ENCODE measurements at places on chromosomes 3 and 15.

DNA sequence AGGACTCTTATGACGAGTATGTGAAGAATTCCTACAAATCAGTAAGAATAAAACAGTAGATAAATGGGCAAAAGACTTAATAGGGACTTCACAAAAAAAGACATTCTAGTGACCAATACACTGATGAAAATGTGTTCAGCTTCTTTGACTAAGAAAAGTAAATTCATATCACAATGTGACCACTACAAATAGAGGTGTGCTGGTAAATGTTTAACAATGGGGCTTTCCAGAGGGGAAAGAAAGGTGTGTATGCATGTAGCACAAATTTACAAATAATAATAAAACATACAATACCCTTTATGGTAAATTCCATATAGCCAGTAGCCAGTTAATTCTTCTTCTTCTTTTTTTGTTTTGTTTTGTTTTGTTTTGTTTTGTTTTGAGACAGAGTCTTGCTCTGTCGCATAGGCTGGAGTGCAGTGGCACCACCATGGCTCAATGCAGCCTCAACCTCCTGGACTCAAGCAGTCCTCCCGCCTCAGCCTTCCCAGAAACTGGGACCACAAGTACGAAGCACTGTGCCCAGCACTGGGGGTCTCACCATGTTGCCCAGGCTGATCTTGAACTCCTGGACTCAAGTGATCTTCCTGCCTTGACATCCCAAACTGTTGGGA is 17.5 kb upstream of the NMD3 start:
- no peak for DNase-seq

DNA sequence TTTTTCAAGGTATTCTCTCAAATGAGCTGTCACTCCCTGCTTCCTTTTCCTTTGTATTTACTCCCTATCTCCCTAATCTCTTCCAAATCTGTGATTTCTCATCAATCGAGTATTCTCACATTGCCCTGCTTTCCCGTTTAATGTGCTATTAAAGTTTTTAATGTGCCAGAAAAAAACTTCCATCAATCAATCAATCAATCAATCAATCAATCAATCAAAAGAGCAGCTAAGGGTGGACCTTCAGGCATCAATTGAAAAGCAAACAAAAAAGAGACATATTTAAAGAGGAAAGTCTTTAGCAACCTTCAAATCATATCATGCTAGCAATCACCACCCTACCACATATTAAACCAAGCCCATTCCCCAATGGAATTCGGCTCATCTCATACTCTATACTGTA is 58.9 kb downstream of the SATB1 start:
- no peak for DNase-seq

GRCh38 chr15:56295433-56295832 is 51.8 kb upstream of the RFX7 start:
- DNase-seq, result no peak

DNA sequence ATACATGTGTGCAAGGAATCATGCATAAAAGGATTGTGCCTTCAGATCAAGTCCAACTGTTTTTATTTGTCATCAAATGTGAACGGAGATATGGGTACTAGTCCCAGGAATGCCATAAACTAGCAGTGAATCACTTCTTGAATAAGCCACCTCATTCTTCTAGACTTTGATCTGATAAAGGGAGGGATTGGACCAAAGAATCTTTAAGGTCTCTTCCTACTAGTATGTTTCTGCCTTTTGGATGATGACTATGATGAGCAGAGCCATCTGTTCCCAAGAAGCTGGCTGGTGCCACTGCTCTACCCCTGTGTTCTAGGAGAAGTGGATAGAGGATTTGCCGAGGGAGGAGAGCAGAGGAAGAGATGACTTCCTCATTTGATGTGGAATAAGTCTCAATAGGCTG is 28.8 kb upstream of the UACA start:
- no peak for DNase-seq

DNA sequence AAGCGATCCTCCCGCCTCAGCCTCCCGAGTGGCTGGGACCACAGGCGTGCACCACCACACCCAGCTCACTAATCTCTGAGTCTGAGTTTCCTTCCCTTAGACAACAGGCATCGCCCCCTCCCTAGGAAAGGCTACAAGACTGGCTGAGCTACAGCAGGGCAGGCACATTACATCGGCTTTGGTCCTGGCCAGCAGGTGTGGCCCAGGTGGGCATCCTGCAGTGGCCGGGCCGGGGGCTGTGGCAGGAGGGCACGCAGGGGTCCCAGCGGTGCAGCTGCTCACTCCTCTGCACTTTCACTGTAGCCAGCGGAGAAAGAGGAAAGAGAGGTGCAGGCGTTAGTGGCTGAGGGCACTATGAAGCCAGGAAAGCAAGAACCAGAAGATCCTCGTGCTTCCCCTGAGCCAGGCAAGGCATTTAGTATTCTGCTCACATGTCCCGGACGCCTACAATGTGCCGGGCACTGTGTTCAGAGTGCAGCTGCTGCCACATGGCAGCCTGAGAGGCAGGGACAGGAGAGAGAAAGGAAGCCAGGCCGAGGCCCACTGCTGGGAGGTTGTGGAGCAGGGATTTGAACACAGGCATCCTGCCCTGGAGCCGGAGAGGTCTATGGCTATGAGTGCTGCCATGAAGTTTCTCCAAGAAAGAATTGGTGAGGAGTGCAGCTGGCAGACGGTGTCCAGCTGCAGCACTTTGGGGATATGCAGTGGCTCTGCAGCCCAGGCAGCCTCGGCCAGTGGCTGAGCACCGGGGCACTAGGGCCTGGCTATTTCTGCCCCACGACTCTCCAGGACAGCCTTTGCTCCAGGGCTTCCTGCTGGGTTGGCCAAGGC is 22.3 kb downstream of the GRIP2 start:
- no peak for DNase-seq

GRCh38 chr3:140091143-140091542 is 156.2 kb downstream of the CLSTN2 start:
- DNase-seq, result no peak

GRCh38 chr3:36380221-36381031 is at the start of gene STAC:
Gene STAC (plus strand): TSS chr3:36380504. CDS start chr3:36380644, 140 bp downstream.
- no peak for DNase-seq

DNA sequence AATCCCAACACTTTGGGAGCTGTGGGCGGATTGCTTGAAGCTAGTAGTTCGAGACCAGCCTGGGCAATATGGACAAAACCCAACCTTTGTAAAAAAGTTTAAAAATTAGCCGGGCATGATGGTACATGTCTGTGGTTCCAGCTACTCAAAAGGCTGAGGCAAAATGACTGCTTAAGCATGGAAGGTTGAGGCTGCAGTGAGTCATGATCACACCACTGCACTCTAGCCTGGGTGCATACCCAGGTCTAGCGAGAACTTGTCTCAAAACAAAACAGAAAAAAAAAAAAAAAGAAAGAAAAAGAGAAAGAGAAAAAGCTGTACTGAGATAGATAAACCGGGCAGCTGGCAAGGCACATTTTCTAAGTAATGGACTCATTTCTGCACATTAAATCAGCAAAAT is 10.6 kb downstream of the ARPP19 start:
- DNase-seq, result peak; percentile 31

GRCh38 chr3:103134023-103134724 is 699.4 kb downstream of the ZPLD1 start:
- no peak for DNase-seq

- no peak for DNase-seq
Measured at GRCh38 chr3:44661189-44661588, 12.7 kb downstream of the ZNF35 start.

DNA sequence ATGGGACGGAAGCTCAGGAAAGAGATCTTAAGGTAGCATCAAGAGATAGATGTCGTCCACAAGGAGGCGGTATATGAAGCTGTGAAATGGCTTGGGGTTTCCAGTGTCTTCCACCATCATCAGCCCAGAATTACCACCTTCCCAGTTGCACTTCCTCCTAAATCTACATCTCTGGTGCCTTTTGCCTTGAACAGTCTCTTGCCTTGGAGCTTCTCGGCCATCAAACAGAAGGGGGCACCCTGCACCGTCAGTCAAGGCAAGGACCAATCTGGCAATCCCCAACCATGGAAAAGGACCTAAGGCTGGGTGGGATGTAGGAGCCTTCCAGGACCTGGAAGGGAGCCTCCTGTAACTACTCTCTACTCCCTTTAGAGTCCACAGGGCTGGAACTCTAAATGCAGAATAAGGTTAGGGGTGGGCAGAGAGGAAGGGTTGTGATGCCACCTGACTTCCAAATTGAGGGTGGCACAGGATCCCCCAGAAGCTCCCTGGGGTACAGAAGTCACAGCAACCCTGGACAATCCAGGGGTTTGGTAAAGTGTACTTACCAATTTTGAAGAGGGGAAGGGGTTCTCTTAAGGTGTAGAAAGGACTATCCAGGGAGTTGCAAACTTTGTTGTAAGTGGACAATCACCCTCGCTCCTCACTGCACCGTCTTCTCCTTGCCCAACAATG is 1.0 kb upstream of the RYR3 start:
- no peak for DNase-seq

- no peak for DNase-seq
Measured at GRCh38 chr3:24387000-24387399, 107.7 kb downstream of the THRB start.

DNA sequence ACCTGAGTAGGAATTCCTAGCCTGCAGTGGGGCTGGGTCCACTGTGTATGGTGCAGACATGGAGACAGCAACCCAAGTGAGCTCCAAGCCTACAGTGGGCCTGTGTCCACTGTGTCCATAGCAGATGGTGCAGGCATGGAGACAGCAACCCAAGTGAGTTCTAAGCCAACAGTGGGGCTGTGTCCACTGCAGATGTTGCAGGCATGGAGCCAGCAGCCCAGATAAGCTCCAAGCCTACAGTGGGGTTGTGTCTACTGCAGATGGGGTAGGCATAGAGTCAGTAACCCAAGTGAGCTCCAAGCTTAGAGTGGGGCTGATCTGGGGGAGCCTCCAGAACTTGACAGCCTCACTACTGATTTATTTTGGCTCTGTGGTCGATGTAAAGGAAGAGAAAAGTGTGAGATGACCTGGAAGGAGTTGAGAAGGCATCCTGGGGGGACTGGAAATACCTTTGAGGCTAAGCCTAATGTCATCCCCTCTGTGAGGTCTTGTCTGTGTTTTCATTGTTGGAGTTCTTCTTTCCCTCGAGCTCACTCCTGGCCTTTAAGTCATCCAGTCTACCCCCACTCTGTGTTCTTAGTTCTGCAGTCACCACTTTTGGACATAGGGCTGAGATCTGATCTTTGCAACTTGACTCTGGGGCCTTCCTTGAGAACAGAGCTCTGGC is 22.4 kb upstream of the IL16 start:
- no peak for DNase-seq

DNA sequence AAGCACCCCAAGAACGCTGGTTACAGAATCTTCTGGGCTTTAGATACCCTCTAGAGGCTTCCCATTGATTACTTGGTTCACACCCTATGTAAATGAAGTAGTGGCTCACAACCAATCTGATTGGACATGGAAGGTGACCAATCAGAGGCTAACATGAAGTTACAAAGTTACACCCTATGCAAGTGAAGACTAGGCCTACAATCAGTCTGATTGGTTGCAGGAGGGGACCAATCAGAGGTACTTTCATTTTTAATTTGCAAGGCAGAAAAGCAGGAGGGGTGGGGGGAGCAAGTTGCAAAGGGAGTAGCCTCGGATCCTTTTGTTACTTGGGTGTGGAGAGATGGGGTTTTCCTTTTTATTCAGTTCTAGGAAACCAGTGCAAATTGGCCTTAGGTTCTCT is 11.1 kb upstream of the RTP2 start:
- no peak for DNase-seq

DNA sequence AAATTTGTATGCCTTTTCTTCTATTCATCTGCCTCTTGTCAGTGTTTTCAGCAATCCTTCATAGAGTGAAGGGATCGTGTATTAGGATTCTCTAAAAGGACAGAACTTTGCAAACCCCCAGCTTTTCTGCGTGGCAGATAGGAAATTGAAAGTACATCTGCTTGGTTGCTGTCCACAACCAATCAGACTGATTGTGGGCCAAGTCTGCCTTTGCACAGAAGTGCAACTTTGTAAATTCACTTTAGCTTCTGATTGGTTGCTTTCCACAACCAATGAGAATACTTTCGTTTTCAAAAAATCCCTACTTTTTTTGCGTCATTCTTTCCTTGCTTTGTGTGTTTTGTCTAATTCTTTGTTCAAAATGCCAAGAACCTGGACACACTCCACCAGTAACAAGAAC is 847.4 kb downstream of the FHIT start:
- no peak for DNase-seq

GRCh38 chr3:43970351-43970750 is 271.3 kb upstream of the TOPAZ1 start:
- no peak for DNase-seq

GRCh38 chr15:75138016-75138999 is 63.4 kb upstream of the C15orf39 start:
- no peak for DNase-seq

DNA sequence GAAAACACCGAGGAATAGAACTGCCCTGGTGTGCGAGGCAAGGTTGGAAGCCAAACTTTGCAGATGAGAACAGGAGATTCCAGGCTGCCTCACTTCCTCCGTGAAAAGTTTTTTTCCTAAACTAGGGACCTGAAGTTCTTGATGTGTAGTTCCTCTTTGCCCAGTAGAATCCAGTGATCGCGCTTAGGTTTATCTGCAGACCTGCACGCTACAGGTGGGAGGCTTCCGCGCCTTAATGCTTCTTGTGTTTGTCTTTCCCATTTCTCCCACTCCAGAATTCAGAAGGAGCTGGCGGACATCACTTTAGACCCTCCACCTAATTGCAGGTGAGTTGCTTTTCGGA is 5.4 kb downstream of the UBE2E1 start:
- no peak for DNase-seq

DNA sequence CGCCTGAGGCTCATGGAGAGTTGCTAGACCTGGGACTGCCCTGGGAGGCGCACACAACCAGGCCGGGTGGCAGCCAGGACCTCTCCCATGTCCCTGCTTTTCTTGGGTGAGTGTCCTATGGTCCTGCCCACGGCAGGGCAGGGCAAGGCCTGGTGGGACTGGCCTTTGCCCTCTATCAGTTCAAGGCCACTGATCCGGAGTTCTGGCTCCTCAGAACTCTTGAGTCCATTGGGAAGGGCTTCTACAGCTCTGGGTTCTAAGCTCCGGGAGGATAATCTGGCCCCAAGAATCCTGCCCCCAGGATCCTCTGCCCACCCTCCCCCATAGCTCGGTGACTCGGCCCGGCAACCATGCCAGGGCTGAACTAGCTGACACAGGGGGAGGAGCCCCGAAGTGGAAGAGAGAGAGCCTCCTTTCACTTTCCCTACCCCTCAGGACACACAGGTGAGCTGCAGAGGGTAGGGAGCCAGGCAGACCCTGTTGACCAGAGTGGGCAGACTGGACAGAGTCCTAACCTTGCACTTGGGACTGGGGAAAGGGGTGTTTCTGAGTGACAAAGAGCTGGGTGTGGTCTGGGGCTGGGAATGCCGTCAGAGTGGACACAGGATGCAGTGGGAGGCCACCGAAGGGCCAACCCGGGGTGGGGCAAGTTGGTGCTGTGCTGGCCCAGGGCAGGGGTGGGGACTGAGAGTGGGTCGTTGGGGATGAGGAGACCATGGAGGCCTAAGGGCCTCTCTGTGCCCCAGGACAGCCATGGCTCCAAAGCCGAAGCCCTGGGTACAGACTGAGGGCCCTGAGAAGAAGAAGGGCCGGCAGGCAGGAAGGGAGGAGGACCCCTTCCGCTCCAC is 664 bp downstream of the PARP3 start:
- DNase-seq, result peak; percentile 33

GRCh38 chr3:57421336-57421735 is 122.8 kb downstream of the DNAH12 start:
- DNase-seq, result no peak
